Skeletal muscle cell (primary cell): ENCODE measurements at places on chromosomes 13 and 19.

GRCh38 chr13:24654741-24655140, 25.5 kb upstream of the ATP12A start:
- DNase-seq: no peak

DNA sequence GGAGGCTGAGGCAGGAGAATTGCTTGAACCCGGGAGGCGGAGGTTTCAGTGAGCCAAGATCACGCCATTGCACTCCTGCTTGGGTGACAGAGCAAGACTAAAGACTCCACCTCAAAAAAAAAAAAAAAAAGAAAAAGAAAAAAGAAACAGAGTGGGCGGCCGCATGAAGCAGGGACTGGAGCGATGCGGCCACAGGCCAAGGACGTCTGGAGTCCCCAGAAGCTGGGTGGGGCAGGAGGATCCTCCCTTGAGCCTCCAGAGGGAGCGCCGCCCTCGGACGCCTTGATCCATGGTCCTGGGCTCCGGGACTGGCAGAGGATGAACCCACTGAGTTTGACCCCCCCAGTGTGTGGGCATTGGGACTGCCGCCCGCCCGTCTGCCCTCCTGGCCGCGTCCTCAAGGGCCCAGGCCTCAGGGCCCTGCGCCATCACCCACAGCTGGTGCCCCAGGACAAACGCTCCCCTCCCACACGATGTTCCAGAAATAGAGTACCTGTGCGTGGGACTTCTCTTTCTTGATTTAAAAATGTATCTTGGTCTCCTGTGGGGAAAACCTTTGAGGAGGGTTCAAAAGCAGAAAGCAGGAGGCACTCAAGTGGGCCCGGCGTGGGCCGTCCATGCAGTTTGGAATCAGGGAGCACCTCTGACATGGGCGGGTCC, 15.5 kb downstream of the BTBD2 start:
- DNase-seq: no peak

GRCh38 chr19:10662384-10663251, 8.5 kb downstream of the ILF3 start:
- no peak for DNase-seq

- DNase-seq: no peak
Observed at GRCh38 chr19:11578258-11579142, 1.1 kb upstream of the ACP5 start.

- DNase-seq: no peak
Observed at GRCh38 chr13:79898202-79898826, 417.4 kb downstream of the NDFIP2 start.

GRCh38 chr19:35901854-35902661, at the start of gene HCST:
Gene HCST (plus strand): TSS chr19:35902529. CDS start chr19:35902594, 65 bp downstream.
- DNase-seq: no peak
